ENCODE measurements at places on chromosomes 2 and 18.

GRCh38 chr2:171703574-171704347 lies 16.5 kb downstream of the DYNC1I2 start:
- DNase-seq: no peak

GRCh38 chr2:176160251-176160985 lies 3.3 kb downstream of the HOXD3 start:
- no peak for DNase-seq

DNA sequence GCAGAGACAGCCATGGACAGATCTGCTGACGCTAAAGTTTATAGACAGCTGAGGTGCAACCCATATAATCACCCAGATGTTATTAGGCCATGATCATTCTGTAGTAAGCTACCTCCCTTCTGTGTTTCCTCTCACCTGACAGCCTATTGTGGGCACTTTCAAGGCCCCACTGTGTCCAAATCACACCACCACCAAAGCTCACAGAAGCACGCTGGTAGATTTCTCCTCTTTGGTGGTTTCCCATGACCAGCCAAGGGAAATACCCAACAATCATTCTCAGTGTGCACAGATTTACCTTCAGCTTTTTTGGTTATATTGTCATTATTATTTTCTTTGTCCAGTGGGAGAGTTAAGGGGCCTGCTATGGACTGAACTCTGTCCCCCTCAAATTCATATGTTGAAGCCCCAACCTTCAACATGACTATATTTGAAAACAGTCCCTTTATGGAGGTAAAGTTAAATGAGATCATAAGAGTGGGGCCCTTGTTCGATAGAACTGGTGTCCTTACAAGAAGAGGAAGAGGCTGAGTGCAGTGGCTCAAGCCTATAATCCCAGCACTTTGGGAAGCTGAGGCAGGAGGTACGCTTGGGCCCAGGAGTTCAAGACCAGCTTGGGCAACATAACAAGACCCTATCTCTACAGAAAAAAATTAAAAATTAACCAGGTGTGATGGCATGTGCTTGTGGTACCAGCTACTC lies 74.0 kb upstream of the MSH6 start:
- no peak for DNase-seq

DNA sequence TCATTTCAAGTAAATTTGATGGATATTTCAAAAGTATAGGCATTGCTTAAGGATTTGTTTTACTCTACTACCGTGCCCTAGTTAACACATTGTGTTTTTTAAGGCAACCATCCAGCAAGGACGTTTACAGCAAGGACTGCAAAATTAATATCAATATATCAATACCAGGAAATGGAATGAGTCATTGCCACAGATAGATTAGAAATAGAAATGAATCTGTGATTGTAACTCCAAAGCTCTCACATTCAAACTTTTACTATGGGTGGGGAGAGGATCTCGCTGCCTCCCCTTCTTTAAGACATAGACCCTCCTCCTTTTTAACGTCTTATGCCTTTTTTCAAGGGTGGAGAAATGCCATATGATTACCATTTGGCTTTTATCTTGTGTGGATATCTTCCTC lies 3.8 kb downstream of the CD28 start:
- no peak for DNase-seq

GRCh38 chr2:9030841-9031240 lies 27.4 kb upstream of the MBOAT2 start:
- no peak for DNase-seq

- peak; percentile 2 for DNase-seq
Measured at GRCh38 chr2:200905618-200906296, 16.6 kb downstream of the NIF3L1 start.

DNA sequence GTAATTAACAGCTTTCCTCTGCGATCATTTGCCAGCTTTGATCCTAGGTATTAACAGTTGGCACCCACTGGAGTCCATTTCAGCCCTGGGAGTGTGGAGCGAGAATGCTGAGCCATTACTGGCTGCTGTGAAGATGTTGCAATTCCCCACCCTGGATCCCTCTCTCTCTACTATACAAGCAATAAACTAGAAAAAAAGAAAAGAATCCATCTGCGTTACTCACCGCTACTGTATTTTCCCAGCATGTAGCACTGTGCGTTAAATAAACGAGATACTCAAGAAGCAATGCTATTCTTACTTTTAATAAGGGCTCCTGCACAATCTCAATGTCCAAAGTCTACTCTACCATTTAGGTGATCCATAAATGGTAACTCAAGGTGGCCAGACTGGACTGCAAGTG lies 8.5 kb downstream of the RTTN start:
- DNase-seq: no peak

DNA sequence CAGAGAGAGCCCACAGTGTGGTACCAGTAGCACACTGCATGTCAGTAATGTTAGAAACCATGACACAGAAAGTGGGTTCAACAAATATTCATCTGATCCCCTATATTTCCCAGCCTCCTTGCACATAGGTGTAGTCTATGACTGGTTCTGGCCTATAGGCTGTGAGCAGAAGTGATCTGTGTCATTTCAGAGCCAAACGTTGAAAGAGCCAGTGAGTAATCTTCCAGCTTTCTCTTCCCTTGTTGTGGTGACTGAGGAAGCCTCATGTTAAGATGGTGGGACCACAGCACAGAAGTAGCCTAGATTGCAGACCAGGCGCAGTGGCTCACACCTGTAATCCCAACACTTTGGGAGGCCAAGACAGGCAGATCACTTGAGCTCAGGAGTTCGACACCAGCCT lies 4.1 kb downstream of the TMEM237 start:
- DNase-seq: no peak

DNA sequence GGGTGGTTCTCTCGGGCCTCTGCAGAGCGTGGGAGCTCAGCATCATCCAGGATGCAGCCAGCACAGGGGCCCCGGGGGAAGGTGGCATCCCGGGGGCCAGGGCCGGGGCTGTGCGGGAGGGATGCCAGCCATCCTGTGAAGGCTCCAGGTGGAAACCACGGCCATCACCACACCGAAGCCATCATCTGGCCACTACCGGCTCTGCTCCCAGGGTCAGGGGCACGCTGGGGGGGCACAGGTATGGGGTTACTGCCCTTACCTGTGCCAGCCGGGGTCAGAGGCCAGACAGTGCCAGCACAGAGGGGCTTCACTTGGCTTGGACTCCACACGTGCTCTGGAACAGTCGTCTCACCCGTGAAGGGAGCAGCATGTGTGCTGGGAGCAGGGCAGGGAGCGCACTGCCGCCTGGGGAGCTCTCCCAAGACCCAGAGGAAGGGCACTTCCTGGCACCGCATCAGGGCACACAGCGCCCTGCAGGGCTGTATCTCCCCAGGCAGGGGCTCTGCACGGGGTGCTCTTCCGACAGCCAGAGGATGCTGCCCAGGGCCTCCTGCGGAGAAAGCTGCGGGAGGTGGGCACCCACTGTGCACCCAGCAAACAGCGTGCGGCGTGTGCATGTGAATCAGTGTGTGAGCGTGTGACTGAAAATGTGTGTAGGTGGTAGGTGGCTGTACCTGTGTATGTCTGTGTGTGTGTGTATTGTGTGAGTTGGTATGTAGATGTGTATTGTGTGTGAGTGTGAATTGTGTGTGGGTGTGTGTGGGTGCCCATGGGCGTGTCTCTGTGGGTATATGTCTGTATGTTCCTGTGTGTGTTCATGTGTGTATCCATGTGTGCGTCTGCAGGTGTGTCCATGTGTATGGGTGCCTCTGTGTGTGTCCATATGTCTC lies 75.0 kb downstream of the PTGR3 start:
- no peak for DNase-seq

DNA sequence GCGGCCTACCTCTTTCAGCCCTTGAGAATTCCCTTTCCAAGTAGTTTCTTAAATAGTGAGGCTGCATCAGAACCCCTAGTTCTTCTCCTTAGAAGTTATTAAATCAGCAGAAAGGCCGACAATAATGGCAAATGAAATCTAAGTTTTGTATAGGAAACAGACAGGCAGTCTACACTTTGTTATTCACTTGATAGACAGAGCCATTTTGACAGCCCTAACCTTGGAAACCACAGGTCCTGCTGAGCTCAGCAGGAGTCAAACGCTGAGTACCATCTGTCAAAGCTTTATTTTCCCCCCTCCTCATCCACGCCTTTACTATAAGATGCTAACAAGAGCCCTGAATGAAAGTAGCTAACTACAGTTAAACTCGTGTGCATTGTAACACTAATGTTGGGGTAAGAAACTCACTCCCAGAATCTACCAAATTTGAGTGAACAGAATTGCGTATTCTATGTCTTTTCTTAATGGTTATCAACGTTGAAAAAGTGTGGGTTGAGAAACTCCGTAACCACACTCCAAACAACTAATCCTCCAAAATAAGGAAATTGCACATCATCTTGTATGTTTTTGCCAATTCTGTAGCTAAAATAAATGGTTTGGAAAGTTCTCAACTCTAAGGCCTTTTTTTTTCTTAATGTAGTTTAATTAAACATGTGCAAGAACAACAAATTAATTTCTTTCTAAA lies 90.6 kb upstream of the EFEMP1 start:
- no peak for DNase-seq

DNA sequence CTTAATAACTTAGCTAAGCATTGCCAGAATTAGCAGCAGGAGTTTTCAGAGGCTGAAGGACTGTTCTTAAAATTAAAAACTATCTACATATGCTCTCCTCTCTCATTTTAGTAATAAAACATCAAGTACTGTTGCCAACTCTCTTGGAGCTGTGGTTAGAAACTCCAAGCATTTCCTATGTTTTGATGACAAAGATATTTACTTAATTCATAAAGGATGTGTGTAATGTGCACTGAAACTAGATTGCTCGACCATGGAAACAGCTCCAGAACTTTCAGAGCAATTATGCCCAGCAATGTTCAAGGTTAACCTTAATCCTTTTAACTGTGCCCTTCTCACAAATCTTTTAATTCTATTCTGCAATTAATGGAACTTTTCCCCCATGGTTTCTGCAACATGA lies 8.4 kb downstream of the GRP start:
- no peak for DNase-seq
